ENCODE measurements at places on chromosomes 7 and 10.
A peak's percentile ranks its signal among the peaks of the same experiment; 100 is the strongest.

GRCh38 chr7:116836911-116837310, 25.5 kb upstream of the CAPZA2 start:
- no peaks in the 10 kb centered on the region for H3K4me1 ChIP-seq

DNA sequence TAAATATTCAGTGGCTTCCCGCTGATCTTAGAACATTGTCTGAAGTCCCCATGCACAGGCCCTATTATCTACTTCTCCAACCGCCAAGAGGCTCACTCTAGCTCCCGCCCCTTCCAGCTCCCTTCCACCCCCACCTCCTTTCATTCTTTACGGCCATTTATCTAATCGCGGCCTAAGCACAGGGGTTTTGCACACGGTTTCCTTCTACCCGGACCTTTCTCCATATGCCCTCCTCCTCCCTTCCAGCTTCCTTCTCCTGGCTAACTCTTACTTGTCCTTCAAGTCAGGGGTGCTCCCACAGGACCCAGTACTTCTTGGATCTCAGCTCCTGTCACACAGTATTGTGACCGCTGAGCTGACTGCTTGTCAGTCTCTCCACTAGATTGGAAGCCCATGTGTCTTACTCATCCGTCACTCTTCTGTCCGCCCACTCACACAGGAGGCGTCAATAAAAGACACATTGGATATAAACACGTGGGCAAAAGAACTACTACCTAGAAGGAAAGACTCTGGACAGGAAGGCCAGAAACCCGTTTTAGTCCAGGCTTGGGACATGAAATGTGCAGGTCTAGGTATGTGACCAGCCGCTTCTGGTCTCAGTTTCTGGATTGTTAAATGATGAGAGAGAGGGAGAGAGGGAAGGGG, 20.2 kb upstream of the HPS1 start:
- peak overlapping the region; percentile 84 for H3K27ac ChIP-seq
- peak overlapping the region; percentile 95 for H3K4me3 ChIP-seq
- H3K27me3 ChIP-seq, result peaks cover 12% of the 10 kb centered on the region
- H3K36me3 ChIP-seq, result no peaks in the 10 kb centered on the region
- H3K4me1 ChIP-seq, result peaks cover 14% of the 10 kb centered on the region
- no peak for DNase-seq

GRCh38 chr10:5047912-5048628, 44.4 kb upstream of the AKR1C2 start:
- H3K27me3 ChIP-seq, result peaks cover 9% of the 10 kb centered on the region
- H3K27ac ChIP-seq, result no peak overlapping the region
- H3K4me3 ChIP-seq, result no peak overlapping the region
- no peaks in the 10 kb centered on the region for H3K36me3 ChIP-seq
- DNase-seq, result no peak

- no peaks in the 10 kb centered on the region for H3K4me1 ChIP-seq
- no peak overlapping the region for H3K27ac ChIP-seq
- DNase-seq, result no peak
- H3K36me3 ChIP-seq, result no peaks in the 10 kb centered on the region
- H3K27me3 ChIP-seq, result no peaks in the 10 kb centered on the region
Observed at GRCh38 chr10:44724415-44725174, 186.5 kb upstream of the TMEM72 start.

Measured in central memory CD8-positive, alpha-beta T cell (primary cell).